ENCODE measurements at places on chromosomes 6 and 20. TPM values are rescaled to one million over a fixed set of nuclear protein-coding genes. Genes with fewer than 3 reads are reported as not detected.

Gene PRR18
- total RNA-seq = 0.11 TPM

Gene OOEP
- total RNA-seq = not detected

Gene RAD21L1
- total RNA-seq = not detected

Gene PSORS1C2
- not detected for total RNA-seq

Gene NR2E1
- total RNA-seq = not detected

Gene EGFL8
- total RNA-seq = 1.5 TPM

Gene ZNF334
- not detected for total RNA-seq

Gene SH3BGRL2
- 0.33 TPM for total RNA-seq

Measured in A549 treated with GW870086 at 1 μM for 4 hours (cell line).